ENCODE measurements at places on chromosomes 5 and 9.
A peak's percentile ranks its signal among the peaks of the same experiment; 100 is the strongest.

DNA sequence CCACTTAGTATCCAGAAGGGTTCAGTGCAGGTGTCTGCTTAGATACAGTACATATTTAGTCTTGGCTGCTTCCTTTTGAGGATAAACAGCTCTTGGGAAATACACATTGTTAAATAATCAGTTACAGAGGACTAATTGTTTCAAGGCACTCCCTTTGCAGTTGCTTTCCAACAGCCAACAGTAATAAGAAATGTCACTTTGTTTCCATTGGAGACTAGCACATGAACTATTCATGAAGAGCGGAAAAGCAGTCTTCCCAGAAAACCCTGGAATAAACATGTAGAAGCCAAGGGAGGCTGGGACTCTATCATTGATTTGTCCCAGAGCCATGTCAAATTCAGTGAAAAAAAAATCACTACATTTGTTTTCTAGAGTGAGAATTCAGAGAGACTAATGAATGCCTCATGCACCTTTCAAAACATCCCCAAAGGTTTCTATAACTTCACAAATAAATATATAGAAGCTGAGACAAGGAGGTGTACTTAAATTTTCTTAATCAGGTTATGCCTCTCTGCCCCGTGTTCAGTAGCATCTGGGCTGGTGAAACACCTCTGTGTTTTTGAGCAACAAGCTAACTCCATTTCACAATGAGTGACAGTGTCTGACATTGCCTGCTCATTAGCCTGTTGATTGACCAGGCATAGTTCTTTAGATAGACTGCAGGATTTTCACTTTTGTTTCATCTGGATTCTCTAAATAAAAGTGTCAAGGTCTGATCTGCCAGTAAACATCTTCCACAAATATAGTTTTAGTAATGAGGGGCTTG, 271.5 kb downstream of the ARRDC3 start:
- ATAC-seq = peak; percentile 31

GRCh38 chr9:107547303-107547702, 57.7 kb upstream of the KLF4 start:
- no peak for ATAC-seq

DNA sequence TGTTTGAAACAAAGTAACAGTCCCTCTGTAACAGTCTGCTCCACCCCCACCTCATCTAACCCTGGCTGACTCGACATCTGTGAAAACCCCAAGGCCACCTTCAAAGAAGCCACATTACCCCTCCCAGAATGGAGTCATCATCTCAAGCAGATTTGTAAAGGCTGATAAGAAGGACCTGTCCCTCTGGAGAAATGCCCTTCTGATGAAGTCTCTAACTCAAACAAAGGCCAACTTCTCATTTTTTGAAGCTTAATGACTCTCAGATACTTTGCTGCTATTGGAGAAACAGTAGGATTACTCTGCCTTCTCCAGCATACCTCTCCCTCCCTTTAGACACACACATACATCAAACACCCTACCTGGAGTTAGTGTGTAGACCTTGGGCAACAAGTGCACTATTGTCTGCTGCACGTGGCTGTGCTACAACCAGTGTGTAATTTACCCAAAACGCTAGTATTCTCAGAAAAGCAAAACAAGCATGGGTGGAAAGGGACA, 5.3 kb upstream of the SUSD1 start:
- no peak for ATAC-seq

- peak; percentile 65 for ATAC-seq
Observed at GRCh38 chr9:123395276-123395688, 39.3 kb downstream of the CRB2 start.

DNA sequence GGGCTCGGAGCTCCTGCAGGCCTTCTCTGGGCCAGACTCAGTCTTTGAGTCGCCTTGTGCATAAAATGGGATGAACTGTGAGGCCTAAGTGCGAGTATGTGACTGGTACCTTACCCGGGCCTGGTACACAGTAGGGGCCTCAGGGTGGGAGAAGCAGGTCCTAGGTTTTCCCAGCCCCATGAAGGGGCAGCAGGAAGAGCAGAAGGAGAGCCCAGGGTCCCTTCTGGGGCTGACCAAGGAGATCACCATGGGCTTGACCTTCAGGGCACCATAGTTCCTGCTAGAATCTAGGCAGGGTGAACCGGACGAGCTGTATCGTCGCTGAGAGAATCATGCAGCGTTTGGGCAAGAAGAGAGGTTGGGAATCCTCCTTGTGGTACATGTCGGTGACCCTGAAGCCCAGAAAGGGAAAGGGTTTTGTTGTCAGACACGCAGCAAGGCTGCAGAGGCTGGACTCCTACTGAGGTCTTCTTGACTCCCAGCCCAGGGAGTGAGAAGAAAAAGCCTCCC, 373 bp upstream of the PHYKPL start:
- ATAC-seq = no peak

- no peak for ATAC-seq
Observed at GRCh38 chr9:69762527-69762926, 2.7 kb upstream of the PTAR1 start.

- no peak for ATAC-seq
Observed at GRCh38 chr9:127279717-127280285, 15.2 kb downstream of the GARNL3 start.

DNA sequence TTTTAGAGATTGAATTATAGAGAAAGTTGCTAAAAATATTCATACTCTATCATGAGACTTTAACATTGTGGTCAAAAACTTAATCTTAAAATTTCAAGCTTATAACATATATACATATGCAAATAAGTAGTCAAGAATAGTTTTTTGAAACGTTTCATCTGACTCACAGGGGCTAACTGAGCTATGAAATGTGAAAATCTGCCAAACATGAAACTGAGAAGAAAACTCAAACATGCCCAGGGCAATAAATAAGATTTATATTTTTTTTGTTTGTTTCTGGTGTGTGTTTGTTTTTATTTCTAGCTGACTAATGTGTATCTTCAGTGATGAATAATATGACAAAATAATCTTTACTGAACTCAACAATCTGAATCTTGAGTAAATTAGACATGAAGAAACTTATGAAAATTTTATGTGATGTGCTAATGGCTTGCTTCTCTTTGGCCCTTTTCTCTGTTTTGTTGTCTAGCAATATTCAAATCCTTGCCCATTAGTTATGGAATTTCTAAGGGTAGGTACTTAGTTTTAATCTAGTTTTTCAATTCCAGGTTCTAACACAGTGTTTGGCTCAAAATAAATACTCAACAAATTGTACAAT, 99.9 kb downstream of the FAM174A start:
- ATAC-seq = no peak

DNA sequence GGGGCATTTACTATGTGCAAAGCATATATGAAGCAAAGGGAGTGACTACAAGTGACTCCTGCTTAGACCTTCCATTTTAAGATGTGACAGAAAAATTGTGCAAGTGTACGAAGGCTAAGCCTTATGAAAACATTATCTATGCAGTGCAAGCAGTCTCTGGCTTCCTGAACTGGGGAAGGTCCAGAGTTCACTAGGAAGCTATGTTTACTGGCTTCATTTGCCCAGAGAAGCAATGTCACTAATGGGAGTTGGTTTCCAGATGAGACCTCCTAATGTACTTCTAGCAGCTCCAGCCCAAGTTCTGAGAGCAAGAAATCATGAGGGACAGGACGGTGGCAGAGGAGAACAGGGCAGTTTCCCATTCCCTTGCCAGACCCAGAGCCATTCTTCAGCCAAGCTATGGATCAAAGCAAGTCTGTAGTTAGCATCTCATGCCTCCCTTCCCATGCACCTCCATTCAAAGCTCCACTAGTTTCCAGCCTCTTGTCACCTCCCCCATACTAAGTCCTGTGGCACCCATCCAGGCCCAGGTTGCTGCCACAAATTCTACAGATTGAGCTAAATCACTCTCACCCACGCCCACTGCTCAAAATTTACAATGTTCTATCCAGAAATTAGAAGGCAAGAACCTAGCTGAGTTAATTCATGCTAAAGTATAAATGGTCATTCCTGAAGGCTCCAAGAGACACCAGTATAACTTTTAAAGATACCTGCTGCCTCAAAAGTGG, 21.8 kb downstream of the MCTP1 start:
- ATAC-seq = no peak

GRCh38 chr5:148387325-148387724, 3.6 kb downstream of the FBXO38 start:
- ATAC-seq = no peak
